GM04504 (cell line): ENCODE measurements at places on chromosomes 6 and 20.

GRCh38 chr6:169168302-169168630 is 85.4 kb downstream of the THBS2 start:
- DNase-seq = no peak

DNA sequence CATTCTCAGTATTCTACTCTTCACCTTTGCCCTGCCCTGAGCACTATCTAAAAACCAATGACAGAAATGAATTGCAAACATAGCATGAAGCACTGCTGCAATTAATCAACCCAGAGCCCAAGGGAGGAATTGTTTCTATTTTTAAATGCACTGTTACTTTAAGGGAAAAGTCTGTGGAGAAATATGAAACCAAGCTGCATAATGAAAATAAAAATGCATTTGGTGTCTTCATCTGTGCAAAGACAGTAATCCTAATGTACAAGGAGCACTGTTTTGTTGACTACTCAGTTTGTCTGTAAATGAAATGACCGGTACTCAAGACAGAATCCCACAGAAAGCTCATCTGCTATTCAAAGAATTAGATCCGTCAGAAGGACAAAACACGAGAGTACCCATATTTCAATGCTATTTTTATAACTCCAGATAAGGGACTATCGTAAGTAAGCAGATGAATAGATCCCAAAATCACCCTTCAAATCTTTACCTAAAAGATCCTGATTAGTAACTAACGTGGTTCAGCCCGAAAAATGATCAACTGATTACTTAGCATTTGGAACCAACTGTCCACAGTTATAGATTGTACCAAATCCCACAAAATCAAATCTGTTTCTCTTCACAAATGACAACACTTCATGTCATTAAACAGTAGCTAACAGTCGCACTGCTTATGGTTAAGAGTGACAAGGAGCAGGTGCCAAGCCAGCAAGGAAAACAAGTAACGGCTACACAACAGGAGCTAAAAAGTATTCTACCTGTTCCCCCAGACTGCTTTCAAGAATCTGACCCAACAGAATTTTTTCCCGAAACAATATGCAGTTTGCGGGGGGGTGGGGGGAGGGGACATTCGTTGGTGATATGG is 2.4 kb downstream of the KIF13A start:
- DNase-seq = no peak

DNA sequence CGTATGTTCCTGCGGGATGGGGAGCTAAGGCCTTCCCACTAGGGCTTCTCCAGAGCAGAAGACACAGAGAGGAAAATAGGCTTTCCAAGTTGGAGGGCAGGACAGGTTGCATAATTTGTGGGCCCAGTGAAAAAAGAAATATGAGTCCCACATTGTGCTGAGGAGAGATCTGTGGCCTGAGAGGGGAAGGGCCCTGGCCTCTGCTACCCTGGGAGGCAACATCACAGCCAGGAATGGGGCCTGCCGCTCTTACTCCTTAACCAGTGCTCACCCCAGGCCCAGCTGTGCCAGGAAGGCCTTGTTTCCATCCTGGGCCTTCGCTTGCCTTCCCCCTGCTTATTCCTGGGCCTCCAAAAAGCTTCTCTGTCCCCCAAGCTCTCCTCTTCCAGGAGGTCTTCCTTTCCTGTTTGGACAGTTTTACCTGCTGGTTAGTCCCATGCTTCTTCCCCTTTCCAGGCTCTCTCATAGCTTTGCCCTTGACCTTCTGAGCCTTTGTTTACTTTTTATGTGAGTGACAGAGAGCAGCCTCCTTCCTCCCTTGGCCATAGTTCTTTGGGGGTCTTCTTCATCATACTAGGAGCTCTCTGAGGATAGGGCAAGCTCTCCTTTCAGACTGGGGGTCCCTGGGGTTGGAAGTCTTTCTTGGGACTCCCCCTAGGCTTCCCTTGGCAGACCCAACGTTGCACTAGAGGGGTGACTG is 26.2 kb upstream of the VEGFA start:
- no peak for DNase-seq

- no peak for DNase-seq
These were observed 21.9 kb downstream of the TREML1 start for GRCh38 chr6:41132254-41132653.

GRCh38 chr6:5518936-5519491 is 257.7 kb downstream of the FARS2 start:
- no peak for DNase-seq

GRCh38 chr20:14622796-14623195 is 285.4 kb upstream of the FLRT3 start:
- DNase-seq = peak; percentile 2

DNA sequence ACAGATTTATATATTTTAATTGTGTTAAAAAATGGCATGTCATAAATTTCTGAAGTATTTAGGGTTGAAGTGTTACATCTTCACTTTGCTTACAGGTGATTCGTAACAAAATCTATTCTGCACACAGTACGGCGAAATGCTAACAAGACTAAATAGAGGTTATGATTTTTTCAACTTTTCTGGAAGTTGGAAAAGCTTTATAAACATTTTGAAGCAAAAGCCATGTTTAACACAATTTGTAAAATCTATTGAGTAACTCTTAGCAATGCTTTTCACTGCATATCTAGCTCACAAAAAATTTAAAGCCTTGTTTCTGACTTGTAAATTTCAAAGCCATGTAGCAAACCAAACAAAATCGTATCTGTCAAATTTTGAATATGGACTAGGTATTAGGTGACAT is 3.3 kb downstream of the STX16 start:
- no peak for DNase-seq

- no peak for DNase-seq
These were observed 33.5 kb upstream of the ADIG start for GRCh38 chr20:38547288-38548085.

- DNase-seq = peak; percentile 64
These were observed 39.8 kb upstream of the ARHGAP18 start for GRCh38 chr6:129749749-129750120.

DNA sequence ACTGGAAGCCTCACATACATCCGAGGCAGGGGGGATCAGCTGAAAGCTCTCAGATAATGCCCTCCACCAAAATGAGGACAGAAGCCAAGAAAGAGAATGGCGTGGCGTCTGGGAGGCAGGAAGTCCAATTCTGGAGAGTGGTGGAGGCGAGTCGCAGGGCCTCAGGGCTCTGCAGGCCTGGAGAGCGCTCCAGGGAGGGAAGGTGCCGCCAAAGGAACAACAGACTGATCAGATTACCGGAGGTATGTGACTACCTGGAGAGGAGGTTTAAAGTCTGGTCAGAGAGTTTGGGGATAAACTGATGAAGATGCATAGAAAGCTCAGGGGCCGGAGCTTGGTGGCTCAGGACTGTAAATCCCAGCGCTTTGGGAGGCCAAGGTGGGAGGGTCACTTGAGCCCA is 11.2 kb upstream of the IP6K3 start:
- DNase-seq = no peak

DNA sequence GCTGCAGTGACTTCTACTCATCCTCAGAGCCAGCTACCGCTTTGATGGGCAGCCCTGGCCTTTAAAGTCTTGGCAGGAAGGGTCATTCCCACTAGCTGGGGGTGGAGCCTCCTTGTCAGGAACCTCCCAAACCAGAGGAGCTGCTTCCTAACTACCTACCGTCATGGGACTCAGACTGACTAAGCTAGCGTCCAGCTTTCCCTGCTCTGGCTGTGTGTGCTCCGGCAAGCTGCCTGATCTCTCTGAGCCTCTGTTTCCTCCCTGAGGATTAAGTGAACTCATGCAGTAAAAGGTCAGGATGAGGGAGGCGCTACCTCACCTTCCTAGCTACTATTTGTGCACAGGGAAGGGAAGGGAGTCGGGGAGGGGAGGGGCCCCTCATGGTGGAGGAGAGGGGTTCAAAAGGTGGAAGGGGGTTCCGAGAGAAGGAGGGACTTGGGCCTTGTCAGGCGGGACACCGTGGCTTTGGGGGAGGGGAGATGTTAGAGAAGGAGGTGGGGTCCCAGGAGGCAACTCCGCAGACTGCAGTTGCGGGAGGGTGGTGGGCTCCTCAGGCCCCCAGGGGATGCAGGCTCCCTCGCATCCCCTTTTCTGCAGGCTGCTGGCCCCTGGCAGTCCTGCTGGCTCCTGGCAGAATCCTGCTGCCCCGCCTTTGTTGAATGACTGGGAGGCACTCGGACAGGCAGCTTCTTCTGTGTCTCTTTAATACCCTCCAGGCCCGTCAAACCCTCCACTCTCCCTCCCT is 9.8 kb downstream of the DUSP15 start:
- DNase-seq = no peak

DNA sequence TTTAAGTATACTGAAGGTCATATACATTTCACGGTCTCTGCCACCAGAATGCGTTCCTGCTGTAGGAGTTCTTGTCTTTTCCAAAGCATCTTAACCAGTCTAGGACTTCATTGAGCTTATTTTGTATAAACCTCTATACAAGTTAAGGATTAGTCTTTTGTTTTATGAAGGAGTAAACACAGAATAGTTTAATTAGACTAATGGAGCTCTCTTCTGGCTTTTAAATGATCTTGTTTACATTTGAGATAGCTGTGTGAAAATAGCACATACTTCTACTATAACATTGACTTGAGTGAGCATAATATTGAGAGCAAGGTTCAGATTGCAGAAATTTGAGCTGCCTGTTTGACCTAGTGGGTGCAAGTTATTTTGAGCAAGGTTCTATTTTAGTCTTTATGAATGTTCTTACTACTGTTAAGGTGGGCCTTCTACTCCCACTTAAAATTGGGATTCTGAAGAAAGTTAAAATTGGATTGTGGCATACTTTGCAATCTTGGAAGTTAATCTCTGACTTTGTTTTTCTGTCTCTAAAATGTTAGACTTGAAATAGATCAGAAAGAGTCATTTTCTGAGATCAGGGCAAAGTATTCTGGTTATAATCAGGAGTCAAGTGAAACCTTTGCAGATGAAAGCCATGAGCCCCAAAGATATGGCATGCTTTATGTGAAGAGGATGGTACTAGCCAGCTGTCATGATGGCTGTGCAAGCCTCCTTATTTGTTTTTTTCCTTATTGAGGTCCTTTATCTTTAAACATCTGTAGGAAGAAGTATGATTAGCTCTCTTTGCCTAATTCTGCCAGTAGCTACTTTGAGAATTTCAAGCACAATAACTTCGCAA is 41.8 kb downstream of the RPRD1B start:
- DNase-seq = no peak

DNA sequence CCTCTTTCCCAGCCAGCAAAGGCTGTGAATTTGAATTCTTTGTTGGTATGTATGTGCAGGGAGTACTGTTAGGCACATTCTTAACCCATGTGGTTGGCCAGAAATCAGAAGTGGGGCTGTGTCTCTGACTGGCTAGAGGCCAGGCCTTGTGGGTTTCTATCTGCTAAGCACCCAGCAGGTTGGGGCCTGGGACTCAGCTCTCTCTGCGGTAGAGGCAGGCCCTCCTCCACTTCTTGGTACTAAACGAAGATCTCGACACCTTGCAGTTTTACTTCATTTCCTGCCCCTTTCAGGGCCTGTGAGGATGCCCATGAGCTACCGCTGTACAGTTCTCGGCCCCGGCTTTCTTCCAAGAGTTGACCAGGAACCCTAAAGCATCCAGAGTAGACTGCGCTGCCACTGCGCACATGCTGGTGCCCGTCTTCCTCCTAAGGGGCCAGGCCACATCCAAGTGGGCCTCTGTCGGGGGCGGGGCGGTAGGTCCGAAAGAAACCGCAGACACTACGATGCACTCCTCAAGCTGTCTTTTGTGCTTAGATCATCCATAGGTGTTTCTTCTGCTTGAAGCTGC is 51.1 kb downstream of the TCP11 start:
- no peak for DNase-seq

GRCh38 chr20:50339466-50339901 is 148.9 kb downstream of the CEBPB start:
- DNase-seq = peak; percentile 50

DNA sequence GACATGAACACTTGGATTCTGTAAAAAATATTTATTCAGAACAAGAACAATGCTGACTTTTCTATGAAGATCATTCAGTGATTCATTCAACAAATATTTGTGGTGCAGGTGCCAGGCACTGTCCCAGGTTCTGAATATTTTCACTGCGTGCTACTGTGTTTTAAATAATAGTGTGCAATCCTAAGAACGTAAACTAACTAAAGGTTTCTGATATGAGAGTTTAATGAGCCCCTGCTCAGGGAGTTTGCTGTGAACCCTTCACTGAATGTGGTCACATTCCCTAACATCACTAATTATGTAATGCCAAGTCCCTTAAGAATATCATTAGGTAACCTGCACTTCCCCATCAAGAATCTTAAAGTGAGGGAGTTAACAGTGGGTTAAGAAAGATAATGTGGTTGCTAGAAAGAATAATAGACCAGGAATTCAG is 1.7 kb upstream of the TMEM170B start:
- no peak for DNase-seq

DNA sequence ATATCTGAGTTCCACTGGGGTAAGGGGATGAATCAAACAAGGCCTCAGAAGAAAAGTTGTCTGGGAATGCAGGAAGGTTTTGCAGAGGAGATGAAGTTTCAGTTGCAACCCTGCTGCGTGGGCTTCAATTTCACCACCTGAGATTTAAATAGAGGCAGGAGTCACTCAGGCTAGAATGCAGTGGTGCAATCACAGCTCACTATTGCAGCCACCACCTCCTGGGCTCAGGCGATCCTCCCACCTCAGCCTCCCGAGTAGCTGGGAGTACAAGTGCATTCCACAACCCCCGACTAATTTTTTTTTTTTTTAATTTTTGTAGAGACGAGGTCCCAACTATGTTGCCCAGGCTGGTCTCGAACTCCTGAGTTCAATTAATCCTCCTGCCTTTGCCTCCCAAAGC is 1.5 kb upstream of the ZNF165 start:
- DNase-seq = no peak

DNA sequence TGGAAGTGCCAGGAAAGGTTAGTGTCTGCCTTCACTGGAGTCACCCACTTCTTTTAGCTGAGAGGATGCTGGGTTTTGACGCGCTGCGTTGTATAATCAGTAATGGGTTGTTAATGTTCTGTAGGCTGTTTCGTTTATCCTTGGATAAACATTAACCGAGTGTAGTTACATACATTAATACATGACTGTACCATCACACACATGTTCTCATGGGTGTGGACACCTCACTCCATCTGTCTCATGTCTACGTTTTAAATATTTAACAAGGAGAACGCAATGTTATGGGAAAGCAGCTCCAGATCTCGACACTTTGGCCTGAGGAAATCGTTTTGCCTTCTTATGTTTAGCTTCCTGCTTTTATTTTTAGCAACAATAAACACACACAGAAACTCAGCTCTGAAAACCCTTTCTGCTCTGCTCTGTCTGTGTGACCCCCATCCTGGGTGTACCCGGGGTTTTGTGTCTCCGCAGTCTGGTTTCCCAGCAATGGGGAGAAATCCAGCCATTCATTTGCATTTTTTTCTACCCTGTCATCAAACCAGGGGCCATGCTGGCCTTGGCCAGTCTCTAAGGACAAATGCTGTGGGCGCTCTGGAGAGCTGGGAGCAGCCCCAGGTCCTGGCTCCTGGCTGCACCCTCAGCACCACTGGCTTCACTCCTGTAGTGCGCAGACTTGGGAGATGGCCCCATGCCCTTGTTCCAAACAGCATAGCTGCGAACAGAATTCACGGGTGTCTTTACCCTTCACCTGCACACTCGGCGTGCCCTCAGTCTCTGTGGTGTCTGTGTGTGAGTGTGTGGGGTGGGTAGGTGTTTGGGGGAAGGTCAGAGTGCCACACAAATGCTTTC is 110.8 kb downstream of the ERMARD start:
- DNase-seq = no peak
